D341Med (cell line): ENCODE measurements at places on chromosomes 3 and 15.

DNA sequence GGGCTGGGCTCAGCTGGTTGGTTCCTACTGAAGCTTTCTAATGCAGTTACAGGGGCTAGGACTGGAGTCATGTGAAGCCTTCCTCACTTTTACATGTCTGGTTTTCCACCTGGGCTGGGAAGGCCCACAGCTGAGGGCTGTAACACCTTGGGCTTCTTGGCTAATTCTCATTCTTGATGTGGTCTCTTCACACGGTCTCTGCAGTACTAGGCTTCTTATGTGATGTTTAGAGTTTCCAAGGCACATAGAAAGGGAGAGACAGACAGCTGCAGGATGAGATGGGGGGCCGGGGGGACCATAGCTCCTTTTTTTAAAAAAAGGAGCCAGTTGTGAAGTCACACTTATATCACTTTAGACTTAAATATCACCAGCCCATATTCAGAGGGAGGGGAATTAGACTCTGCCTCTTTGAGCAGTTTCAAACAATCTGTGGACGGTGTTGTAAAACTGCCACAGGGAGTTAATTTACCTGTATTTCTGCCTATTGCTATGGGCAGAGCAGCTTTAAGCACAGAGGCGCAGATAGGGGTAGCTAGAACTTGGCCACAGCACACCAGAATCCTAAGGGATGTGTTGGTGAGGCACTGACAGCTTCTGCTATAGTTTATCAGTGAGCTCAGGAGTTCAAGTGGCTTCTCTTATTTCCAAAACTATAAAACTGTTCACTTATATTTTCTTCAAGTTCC, 46.7 kb downstream of the NKIRAS1 start:
- DNase-seq = no peak

- DNase-seq = no peak
Observed at GRCh38 chr3:98705212-98705611, 57.9 kb upstream of the ST3GAL6 start.

- DNase-seq = no peak
Observed at GRCh38 chr3:38343797-38344594, 2.6 kb upstream of the XYLB start.

- no peak for DNase-seq
Observed at GRCh38 chr3:158100681-158101080, 5.5 kb downstream of the SHOX2 start.

- DNase-seq = no peak
Observed at GRCh38 chr3:171229173-171229572, 202.7 kb upstream of the SLC2A2 start.

DNA sequence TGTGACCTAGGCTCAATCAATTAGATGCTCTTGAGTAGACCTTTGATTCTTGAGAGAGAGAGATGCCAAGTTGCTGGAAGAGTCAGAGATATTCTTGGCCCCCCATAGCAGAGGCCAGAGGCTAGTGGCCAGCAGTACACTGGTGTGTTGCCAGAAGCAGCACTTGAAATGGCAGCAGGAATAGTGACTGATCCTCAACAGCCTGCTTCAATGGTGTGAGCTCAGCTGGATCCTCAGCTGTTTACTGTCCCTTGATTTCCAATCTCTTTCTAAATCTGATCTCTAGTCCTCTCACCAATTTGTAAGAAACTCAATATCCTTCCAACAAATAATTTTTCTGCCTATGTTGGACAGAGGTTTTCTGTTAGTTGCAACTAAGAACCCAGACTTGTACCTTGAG, 170.3 kb upstream of the CCDC54 start:
- no peak for DNase-seq

- no peak for DNase-seq
Observed at GRCh38 chr3:44942202-44942921, 33.6 kb downstream of the ZDHHC3 start.

GRCh38 chr3:159499031-159499793, 489.4 kb upstream of the IL12A start:
- no peak for DNase-seq

- DNase-seq = no peak
Observed at GRCh38 chr3:12136371-12136770, 22.3 kb downstream of the TIMP4 start.

DNA sequence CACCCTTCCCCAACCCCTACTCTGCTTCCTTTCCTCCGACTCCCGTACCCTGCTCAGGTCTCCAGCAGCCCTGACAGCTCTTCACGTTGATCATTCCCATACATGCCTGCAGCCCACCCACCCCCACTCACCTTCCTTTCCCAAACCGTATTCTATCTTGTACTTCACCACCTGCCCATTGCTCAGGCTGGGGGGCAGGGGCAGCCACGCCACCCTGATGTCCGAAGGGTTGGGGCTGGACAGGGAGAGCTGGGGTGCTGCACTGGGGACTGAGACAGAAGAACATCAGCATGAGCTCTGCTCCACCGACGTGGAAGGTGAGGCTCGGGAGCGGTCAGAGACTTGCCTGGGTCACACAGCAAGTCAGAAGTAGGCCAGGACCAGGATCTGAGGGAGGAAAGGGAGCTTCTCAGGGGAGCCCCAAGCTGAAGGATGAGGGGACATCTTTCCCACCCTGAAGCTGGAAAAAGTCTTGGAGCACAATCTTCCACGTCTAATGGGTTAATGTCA, 16.5 kb upstream of the IGDCC3 start:
- DNase-seq = no peak

DNA sequence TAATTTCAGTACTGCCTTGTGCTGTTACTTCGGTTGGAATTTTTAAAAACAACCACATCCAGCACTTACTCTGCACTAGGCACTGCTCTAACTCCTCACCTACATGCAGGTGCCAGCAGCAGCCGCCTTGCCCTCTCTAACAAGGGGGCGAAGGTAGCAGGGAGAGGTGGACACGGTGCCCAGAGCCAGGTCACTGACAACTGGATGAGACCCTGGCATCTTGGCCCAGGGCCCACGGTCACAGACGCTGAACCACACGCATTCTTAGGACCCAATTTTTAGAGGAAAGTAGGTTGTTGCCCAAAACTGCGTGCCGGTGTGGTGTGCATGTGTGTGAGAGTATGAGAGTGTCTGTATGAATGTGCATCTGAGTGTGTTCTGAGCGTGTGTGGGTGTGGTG, 63.4 kb upstream of the GATA2 start:
- no peak for DNase-seq

GRCh38 chr3:169148448-169149348, 514.8 kb downstream of the MECOM start:
- DNase-seq = no peak

DNA sequence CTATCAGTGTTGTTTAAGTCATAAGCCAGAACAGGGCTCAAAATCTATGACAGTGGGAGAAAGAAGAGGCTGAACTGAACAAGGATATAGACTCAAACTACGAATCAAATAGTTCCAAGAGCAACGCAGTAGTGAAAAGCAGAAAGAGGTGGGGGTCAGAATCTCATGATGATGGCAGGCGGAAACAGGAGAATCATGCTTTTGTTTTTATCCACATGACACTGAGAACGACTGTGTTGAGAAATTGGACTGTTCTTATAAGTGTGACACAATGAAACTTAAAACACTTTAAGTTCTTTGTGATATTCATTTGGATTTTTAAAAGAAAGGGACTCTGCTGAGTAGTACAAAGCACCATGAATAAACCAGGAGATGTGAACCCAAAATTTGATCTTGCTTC, 309.4 kb downstream of the ULK4 start:
- DNase-seq = no peak

DNA sequence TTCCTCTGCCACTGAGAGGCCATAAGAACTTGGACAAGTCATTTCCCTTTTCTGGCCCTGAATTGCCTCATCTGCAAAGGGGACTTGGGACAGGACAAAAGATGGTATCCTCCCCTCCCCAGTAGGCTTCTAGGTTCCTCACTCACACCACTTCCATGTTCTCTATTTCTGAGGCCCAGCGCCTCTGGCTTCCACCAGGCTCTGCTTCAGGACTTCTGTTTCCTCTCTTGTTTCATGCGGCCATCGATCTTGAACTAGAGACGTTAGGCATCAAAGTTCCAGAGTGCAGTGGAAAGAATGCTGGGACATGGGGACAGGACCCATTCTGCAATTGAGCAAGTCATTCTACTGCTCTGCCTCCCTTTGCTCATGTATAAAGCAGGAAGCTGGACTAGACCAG, 1.7 kb downstream of the TM4SF4 start:
- no peak for DNase-seq

- DNase-seq = peak; percentile 56
Observed at GRCh38 chr3:52026041-52026440, 30.3 kb downstream of the DUSP7 start.

- DNase-seq = no peak
Observed at GRCh38 chr3:124347418-124347817, 355.5 kb upstream of the ROPN1 start.

GRCh38 chr15:41494922-41495735, 1.5 kb downstream of the ITPKA start:
- DNase-seq = no peak

DNA sequence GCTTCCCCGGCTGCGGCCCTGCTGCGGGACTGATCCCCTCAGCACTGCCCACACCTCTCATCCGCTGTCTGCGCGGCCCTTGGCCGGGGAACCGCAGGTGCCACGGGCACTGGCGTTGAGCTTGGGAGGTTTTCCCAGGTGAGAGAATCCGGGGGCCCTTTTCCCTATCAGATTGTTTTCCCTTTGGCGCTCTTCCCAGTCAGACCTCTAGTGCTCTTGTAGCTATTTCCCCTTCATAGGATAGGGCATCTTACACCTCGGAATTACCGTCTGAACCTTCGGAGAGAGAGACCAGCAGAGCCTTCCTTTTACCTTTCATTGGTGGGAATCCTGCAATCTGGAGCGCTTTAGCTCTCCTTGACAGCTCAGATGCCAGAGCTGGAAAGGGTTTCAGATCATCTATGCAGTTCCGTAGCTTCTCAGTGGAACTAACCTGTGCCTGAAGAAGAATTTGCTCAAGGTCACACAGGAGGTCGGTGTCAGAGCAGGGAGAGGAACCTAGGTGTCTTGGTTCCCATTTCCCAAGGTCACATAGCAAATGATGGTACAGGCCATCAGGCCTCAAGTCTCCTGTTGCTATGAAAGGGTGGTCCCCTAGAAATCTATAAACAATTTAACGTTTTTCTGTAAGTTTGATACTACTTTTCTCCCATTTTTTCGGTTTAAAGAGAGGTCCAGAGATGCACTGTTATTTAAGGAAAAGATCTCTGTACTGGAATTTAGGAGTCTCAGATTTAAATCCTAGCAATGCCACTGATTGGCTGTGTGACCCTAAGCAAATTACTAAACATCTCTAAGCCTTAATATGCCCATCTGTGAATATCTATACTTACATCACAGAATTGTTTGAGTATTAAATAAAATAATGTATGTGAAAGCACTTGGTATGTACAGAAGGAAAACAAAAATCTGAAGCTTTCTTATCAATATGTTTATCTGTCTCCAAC, 916 bp downstream of the IDH3A start:
- DNase-seq = no peak

GRCh38 chr3:171430530-171430929, 29.7 kb downstream of the TNIK start:
- DNase-seq = no peak

DNA sequence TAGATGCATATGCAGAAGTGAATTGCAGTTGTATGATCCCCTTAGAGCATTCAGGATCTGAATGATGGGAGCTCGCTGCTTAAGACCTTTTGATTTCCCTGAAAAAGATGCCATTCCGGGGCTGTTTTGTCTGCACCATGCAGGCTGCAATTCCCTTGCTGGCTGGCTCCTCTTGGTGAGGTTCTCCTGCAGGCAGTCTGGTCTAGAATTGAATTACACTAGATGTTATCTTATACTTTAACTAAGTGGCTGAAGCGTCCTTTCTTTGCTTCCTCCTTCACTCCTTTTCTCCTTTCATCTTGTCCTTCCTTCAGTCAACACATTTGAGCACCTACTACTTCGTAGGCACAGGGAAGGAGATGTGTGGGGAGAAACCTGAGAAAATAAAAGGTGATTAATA, 18.6 kb upstream of the MYZAP start:
- DNase-seq = no peak

GRCh38 chr3:139780593-139780992, 102.8 kb upstream of the NMNAT3 start:
- no peak for DNase-seq

GRCh38 chr3:9881441-9881840, 1.4 kb upstream of the CIDEC start:
- DNase-seq = no peak

GRCh38 chr3:185750702-185751101, 74.1 kb downstream of the IGF2BP2 start:
- DNase-seq = no peak

DNA sequence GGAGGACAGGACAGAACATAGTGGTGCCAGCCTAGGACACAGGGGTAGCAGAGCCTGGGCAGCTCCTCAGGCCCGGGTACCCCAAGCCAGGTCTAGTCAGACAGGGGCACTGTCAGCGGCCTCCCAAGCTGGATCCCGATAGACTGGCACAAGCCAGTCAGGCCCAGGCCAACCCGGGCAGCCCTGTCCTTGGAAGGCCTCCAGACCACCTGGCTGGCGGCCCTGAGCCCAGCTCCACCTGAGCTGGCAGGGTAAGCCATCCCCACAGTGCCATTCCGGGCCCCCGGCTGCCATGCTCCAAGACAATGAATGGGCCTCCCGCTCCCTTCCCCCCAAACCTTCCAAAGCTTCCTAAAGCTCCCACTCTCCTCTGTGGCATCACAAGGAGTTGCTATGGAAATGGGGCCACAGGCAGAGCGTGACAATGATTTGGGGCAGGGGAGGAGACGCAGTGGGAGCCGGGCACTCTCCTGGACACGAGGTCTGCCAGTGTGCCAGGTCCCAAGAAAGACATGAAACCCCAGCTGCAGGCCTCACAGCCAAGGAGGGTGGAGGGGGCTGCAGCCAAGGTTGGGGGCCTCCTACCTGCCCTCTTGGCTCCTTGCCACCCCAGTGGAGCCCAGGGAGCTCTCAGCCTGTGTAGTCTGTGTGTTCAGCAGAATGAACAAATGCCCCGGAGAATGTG, 165.6 kb upstream of the LINGO1 start:
- DNase-seq = no peak

- DNase-seq = no peak
Observed at GRCh38 chr3:98709441-98709840, 53.7 kb upstream of the ST3GAL6 start.

- peak; percentile 85 for DNase-seq
Observed at GRCh38 chr15:45198337-45199135, 10.8 kb upstream of the SHF start.

- no peak for DNase-seq
Observed at GRCh38 chr15:51576911-51577500, 45.6 kb downstream of the DMXL2 start.

DNA sequence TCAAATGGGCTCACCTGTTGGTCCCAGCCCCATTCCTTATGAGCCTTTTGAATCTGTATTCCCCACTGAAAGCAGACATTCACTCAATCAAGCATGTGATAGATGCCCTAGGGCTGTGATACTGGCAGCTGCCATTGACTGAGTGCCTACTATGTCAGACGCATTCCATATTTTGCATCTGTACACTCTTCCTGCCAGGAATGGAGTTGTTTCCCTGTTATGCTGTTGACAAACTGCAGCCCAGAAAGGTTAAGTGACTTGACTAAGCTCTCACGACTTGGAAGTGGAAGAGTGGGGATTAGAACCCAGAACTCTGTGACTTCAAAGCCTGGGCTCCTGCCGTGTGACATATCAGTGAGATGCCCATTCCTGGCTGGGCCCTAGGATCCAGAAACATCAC, 211.4 kb downstream of the RPLP1 start:
- DNase-seq = no peak
